ENCODE measurements at places on chromosomes 6 and 20. TPM values are rescaled to one million over a fixed set of nuclear protein-coding genes. Genes with fewer than 3 reads are reported as not detected.

- DNase-seq = no peak
Measured at GRCh38 chr6:21767891-21768648, 174.5 kb downstream of the SOX4 start.

- DNase-seq = no peak
Measured at GRCh38 chr6:133814238-133814637, 74.7 kb upstream of the TCF21 start.

- DNase-seq = peak; percentile 61
Measured at GRCh38 chr20:4811661-4812181, 90.0 kb downstream of the PRND start.

DNA sequence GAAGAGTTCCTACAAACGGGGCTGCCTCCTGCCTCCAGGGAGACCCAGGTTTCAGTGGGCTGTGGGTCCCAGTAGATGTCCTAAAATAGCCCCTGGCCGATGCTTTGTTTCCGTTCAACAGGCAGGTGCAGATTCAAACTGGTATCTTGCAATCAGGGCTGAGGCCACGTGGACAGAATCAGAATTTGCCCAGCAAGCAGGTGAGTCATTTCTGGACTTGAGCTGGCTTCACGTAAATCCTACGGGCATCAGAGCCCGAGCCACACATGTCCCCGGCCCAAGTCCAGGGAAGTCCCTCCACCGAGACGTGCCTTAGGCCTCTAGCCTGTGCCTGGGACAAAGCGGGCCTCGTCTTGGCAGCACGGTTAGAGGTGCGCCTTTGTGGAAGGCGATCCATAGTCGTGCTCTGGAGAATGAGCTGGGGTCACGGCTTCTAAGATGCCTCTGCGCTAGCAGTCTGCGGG, 101.6 kb upstream of the FRMD1 start:
- DNase-seq = no peak

GRCh38 chr6:100987556-100987955, 106.4 kb upstream of the ASCC3 start:
- no peak for DNase-seq

- DNase-seq = no peak
Measured at GRCh38 chr6:157339432-157339831, 16.1 kb upstream of the TMEM242 start.

GRCh38 chr6:44696099-44696498, 308.6 kb downstream of the CDC5L start:
- DNase-seq = no peak

GRCh38 chr20:50304501-50304856, 113.8 kb downstream of the CEBPB start:
- no peak for DNase-seq

GRCh38 chr20:37777988-37778659, 84.3 kb downstream of the CTNNBL1 start:
- no peak for DNase-seq

DNA sequence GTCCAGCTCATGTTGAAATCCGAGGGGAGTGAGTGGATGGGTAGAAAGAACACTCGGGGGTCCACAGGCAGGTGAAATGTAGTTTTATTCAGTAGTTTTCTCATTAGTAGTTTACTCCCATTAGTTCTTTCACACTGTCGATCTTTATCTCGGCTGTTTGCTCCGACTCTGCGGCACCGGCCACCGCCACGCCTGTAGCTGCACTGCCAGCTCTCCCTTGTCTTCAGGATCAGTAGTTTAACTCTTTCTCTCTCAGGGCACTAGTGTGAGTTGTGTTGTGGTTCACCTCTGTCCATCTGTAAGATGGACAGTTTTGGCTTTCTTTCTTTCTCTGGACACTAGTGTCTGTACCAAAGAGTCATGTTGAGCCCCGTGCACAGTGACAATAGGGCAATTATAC, 195.7 kb downstream of the LMBRD1 start:
- no peak for DNase-seq

DNA sequence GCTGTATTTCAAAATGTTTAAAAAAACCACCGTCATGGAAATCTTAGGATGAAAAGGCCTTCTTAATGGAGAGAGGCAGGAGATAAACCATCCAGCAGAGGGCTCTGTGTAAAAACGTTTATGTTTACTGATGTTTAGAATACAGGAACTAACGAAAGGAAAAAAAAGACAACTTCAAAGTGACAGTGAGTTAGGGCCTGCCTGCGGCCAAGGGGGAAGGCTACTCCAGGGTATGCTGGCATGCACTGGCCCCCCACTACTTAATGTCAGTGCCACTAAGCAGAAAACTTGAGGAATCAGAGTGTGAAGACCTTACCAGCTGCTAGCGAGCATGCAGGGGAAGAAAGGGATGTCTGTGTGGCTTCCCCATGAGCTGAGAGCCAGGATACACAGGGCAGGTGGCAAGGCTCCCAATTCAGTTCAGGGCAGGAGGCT, 47.7 kb downstream of the AKAP7 start:
- peak; percentile 25 for DNase-seq

DNA sequence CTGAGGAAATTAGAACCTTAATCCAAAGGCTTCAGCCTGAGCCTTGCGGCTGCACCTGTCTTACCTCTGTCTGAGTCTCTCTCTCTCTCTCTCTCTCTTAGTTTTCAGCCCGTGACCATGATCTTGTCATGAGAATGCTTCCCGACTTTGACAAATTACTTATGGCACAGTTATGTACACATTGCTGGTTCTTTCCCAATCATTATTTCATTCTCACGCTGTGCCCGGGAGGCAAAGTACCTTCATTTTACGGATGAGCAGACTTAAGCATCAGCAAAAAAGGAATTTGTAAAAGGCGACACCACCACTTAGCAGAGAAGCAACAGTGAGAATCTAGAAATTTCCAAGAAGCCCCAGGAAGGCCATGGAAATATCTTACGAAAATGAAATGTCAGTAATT, 54.6 kb downstream of the GMPR start:
- DNase-seq = no peak

GRCh38 chr6:7974938-7975763, 64.6 kb upstream of the TXNDC5 start:
- DNase-seq = no peak

GRCh38 chr6:34519971-34520644, 36.0 kb downstream of the SPDEF start:
- DNase-seq = no peak

- DNase-seq = no peak
Measured at GRCh38 chr6:14921170-14921569, 324.7 kb upstream of the JARID2 start.

- DNase-seq = no peak
Measured at GRCh38 chr20:44609006-44609515, 26.7 kb downstream of the PKIG start.

- no peak for DNase-seq
Measured at GRCh38 chr20:17966432-17967310, 1.9 kb downstream of the SNX5 start.

- DNase-seq = peak; percentile 50
Measured at GRCh38 chr6:52389626-52390360, 27.8 kb downstream of the PAQR8 start.

GRCh38 chr6:99613705-99614429, 7.2 kb downstream of the PRDM13 start:
- peak; percentile 55 for DNase-seq

- DNase-seq = no peak
Measured at GRCh38 chr6:133977983-133978895, 25.2 kb downstream of the TBPL1 start.

DNA sequence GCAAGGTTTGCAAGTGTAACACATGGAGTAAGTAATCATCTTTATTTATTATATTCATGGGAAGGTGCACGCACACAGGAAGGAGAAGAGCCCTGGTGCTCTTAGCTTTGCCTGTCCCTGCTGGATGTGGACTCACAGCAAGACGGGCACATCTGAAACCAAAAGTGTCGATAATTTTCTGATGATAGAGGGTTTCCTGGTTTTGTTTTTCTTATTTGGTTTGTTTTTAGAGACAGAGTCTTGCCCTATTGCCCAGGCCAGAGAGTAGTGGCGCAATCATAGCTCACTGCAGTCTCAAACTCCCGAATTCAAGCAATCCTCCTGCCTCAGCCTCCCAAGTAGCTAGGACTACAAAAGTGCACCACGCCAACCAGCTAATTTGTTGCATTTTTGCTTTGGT, 7.8 kb upstream of the KHDC1L start:
- DNase-seq = no peak

GRCh38 chr6:144162977-144163376, 12.7 kb downstream of the STX11 start:
- DNase-seq = no peak

GRCh38 chr6:16670183-16670582, 91.1 kb downstream of the ATXN1 start:
- no peak for DNase-seq

- peak; percentile 10 for DNase-seq
Measured at GRCh38 chr20:53621482-53622246, 28.0 kb upstream of the ZNF217 start.

GRCh38 chr6:150661216-150662007, 61.7 kb downstream of the PLEKHG1 start:
- DNase-seq = no peak

DNA sequence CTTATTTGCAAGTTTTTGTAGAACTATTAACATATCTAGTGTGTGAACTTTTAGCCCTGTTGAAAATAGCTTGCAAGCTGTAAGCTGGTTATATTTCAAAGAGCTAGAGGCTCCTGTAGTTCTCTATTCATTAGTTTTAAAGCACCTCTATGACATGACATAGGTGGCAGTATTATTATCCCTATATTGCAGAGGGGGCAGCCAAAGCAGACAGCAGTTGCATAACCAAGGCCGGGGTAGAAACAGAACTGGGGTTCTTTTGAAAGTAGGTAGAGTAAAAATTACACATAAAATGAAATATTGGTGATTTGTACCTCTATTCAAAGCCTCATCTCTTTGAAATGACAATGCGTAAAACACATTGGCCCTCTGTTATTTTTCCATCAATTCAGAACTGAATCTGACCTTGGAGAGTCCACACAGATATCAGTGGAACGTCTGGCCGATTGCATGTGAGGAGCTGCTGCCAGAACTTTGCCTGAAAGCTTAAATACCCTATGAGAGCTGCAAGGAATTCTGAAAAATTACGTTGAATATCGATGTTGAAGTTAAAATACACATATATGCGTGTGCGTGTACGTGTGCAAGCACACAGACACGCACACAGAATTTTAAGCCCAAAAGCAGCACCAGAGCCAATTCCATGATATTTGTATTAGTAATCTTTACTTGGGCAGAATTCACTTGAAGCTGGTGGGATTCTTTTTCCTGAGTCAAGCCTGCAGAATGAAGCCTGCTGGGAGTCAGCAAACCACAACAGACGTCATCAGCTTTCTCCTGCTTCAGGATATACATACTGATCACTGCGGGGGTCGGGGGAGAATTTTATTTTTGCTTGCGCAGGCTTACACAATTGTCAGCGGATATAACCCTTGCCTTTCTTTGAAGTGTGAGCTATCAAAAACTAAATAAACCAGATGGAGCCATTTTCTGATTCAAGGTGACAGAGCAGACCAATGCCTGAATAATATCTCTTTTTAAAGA, 163.2 kb downstream of the PDE7B start:
- no peak for DNase-seq

GRCh38 chr6:31689249-31690110, 8.6 kb upstream of the LY6G5C start:
- peak; percentile 18 for DNase-seq

GRCh38 chr6:147384737-147385710, 123.5 kb upstream of the SAMD5 start:
- no peak for DNase-seq

GRCh38 chr6:77930952-77931351, 278.1 kb downstream of the MEI4 start:
- no peak for DNase-seq

DNA sequence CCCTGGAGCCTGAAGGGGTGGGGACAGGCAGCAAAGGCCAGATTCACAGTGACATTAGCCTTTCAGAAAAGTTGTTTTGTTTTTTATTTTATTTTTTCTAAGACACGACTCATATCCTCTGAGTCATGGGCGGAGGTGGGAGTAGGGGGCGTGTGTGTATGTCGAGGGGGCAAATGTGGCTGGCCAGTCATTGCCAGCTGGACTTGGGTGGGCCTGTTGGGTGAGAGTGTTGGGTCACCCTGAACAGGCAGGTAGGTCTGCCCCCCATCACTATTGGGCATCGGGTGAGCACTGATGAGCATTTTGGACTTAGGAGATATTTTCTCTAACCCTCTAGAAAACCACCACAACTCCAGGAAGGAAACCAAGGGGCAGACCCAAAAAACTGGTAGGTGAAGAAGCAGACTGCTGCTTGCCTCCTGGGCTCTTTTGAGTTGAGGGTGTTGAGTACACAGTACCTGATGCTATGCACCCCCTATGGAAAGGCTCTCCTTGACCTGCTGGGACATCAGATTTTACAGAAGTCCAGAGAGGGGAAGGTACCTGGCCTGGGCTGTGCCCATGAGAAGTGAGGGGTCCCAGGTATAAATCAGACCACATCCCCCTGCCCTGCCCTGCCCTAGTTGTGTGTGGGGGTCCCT, 5.6 kb downstream of the SMIM29 start:
- peak; percentile 47 for DNase-seq

GRCh38 chr6:150765067-150765764, 100.3 kb upstream of the MTHFD1L start:
- DNase-seq = no peak

DNA sequence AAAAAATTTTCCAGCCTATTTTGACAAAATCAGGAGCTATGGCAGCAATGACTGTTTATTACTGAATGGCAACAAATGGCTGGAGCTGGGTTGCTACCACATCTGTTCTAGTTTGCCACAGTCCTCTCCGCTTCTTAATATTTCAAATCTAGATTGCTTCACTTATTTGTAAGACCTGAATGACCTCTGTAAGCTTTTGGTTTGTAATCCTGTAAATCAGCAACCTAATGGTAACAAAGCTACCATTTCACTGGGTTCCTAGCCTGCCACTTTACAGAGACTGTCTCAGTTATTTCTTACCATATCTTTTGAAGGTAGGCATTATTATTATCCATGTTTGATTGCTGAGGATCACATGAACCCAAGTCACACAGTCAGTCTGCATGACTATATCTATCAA, 15.4 kb downstream of the ZNFX1 start:
- no peak for DNase-seq

GRCh38 chr6:168190646-168191443, 111.8 kb upstream of the FRMD1 start:
- no peak for DNase-seq

DNA sequence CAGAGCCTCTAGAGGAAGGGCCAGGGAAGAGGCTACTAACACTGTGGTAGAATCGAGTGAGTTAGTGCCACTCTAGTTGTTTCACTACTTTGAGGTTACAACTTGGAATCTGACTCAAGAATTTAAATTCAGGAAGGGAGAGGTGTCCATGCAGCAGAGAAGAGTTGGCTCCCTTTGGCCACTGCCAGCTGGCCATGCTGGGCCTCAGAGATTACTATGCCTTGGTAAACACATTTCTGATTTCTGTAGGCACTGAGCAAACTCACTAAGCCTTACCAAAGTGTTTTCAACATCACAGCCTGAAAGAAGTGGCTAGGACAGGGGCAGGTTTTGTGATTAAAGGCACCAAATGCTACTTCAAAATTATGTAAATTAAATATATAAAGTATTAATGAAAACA, 61.9 kb downstream of the ZHX3 start:
- DNase-seq = no peak

DLK2 gene
- total RNA-seq = 2.6 TPM

GSTA2 gene
- not detected for total RNA-seq

COL21A1 gene
- not detected for total RNA-seq

RUNX2 gene
- 39.3 TPM for total RNA-seq

AKIRIN2 gene
- total RNA-seq = 64.5 TPM

GPR63 gene
- 1.5 TPM for total RNA-seq

VSTM2L gene
- total RNA-seq = 0.60 TPM

AKAP12 gene
- total RNA-seq = 10.6 TPM

DHX16 gene
- total RNA-seq = 39.2 TPM

DEFB124 gene
- total RNA-seq = not detected

TOX2 gene
- 17.5 TPM for total RNA-seq

GLP1R gene
- 2.1 TPM for total RNA-seq
